ENCODE measurements at places on chromosomes 3 and 15.
A peak's percentile ranks its signal among the peaks of the same experiment; 100 is the strongest.

DNA sequence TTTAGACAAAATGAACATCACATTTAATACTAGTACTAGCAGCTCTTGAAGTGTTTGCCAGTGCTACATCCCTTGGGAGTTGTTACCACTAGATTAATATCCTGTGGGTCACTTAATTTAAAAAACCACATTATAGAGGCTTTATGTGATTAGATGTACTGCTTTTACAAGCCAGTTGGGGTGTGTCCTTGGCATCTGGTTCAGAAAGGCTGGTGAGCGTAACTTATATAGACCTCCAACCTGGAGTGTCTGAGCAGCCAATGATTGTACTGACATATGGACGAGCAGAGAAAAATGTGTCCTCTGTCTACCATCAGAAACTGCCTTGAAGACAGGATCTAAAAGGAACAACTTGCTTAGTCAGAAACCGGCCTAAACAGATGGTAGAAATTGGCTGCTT, 306.2 kb upstream of the ATP11B start:
- DNase-seq: no peak

- peak; percentile 14 for DNase-seq
Observed at GRCh38 chr15:90530250-90531051, 728 bp downstream of the CRTC3 start.

GRCh38 chr15:63041974-63042876, at the start of gene TPM1:
Gene TPM1 (plus strand): TSS chr15:63042747. CDS start chr15:63042830, 83 bp downstream.
- DNase-seq: no peak

DNA sequence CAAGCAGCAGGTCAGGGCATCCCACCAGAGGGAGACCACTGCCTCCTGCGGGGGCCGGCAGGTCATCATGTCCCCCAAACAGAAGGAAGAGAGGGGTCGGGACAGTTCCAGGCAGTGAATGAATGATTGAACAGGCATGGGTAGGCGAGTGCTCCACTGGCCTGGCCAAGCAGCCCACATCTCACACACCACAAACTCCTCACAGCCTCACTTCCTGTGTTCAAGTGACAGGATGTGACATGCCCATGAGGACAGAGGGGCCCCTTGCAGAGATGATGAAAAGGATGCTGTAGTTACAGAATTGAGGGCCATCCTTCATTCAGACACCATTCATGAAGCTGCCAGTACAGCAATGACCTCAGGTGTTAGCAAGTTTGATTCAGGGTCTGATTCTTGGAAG, 3.7 kb downstream of the IQSEC1 start:
- DNase-seq: peak; percentile 34

DNA sequence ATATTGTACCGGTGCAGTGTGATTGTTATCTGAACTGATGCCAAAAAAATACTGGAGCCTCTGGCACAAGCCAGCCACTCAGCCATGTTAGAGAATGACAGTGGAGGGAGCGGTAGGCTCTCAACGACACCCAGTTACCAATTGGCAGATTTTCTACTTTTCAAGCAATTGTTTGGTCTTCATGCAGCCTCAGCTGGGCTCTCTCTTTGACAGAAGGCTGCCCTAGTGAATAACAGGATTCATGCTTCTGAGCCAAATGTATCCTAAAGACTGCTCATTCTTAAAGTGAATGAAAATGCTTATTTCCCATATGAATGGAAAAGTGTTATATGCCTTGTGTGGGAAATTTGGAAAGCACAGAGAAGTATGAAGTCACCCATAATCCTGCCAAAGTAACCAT, 261.2 kb upstream of the TRIM42 start:
- DNase-seq: no peak

- DNase-seq: no peak
Observed at GRCh38 chr3:76990606-76991005, 49.3 kb upstream of the ROBO2 start.

- no peak for DNase-seq
Observed at GRCh38 chr3:102129760-102130608, 280.7 kb downstream of the NFKBIZ start.

GRCh38 chr3:59257506-59257905, 207.7 kb upstream of the CFAP20DC start:
- no peak for DNase-seq

DNA sequence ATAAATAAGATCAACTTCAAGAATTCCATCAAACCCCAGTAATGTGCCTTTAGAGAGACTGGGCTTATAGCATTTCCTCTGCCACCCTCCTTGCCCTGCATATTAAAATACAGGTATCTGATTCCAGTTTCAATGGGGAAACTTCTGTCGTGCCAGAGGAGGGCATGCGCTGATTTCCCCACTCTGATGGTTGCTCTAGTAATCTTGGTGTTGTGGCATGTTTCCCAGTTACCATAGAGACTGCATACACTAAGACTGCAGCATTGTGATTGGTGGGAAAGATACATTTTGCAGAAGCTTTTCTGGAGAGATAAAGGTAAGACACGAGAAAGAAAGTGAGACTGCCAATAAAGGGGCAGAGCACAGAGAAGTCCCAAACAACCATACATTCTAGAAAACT, 225.6 kb downstream of the TIGIT start:
- DNase-seq: no peak

GRCh38 chr3:55484191-55484689, 2.9 kb downstream of the WNT5A start:
- DNase-seq: no peak

DNA sequence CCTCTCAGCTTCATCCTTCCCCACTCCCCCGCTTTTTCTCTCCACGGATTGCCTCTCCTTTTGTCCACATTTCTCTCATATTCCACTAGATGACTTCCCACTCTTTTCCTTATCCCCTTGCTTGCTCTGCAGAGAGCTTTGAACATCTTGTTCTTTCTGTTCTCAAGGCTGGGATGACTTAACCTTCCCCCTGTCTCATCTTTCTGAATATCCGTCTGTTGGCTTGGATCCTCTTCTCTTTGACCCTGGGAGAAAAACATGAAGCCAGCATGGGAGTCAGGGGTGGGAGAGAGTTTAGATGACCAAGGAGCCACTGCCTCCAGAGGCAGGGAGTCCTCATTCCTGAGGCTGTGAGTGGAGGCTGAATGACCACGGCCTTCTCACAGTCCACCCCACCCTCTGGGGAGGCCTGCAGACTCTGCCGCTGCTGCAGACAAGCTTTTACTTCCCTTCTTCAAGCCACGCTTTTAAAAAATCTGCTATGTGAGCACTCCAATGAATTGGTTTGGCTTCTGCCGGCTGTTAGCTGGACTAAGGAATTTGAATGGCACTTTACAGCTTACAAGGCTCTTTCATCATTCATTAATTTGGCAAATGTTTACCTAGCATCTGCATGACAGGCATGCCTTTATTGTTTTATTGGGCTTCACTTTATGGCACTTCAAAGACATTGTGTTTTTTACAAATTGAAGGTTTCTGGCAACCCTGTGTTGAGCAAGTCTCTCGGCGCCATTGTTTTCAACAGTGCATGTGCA, 111.6 kb upstream of the SLC6A6 start:
- no peak for DNase-seq

- DNase-seq: no peak
Observed at GRCh38 chr3:54800478-54800877, 127.4 kb downstream of the LRTM1 start.

- DNase-seq: no peak
Observed at GRCh38 chr3:151918253-151919029, 45.0 kb downstream of the SUCNR1 start.

DNA sequence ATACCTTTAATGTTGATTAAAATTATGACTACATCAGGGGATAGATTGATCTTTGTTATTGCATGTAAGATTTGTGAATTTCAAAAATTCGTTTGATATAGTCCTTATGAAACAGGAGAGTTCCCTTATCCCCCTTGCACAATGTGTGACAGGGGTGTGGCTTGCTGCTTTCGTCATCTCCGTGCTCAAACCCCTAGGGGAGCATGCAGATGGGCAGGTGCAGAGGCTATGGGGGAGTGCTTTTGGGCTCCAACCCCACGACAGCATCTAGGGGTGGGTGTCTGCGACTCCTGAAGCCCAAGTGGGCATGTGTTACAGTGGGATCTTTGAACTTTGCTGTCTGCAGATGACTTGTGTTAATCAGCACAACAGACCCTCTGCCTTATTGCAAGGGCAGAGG, 360.1 kb upstream of the GOLIM4 start:
- no peak for DNase-seq

GRCh38 chr15:35674873-35675781, 129.2 kb upstream of the DPH6 start:
- no peak for DNase-seq

DNA sequence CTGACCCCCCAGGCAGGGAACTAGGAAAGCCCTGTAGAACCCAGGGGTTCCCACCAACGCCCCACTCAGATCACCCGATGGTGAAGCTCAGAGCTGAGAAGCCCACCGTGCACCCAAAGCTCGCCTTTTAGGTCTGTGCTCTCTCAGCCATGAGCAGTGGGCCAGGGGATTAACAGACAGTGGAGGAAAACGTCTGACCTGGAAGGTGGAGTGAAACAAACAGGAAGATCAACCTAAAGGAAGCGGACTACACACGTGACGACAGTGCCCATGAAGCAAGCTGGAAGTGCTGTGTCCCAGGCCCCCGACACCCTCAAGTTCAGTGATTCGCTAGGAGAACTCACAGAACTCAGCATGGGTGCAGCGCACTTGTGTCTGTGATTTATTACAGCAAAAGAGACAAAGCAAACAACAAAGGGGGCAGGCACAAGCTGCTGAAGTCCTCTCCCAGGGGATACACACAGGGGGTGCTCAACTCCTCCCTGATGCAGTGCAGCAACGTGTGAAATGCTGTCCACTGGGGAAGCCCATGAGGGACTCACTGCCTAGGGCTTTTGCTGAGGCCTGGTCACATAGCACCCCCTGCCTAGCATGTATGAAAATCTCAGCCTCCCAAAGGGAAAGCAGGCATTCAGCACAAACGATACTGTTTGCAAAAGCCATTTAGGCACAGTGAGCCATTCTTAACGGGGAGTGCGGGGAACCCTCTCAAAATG, 43.5 kb downstream of the CFAP92 start:
- no peak for DNase-seq

GRCh38 chr3:183826448-183827250, 1.3 kb upstream of the MAP6D1 start:
- DNase-seq: no peak

GRCh38 chr15:51377038-51377786, 35.8 kb downstream of the GLDN start:
- no peak for DNase-seq

- DNase-seq: no peak
Observed at GRCh38 chr15:98996624-98997023, 11.0 kb downstream of the PGPEP1L start.

- DNase-seq: no peak
Observed at GRCh38 chr3:27720899-27721716, 1.0 kb downstream of the EOMES start.

- DNase-seq: no peak
Observed at GRCh38 chr15:47513471-47513870, 203.8 kb upstream of the SEMA6D start.

DNA sequence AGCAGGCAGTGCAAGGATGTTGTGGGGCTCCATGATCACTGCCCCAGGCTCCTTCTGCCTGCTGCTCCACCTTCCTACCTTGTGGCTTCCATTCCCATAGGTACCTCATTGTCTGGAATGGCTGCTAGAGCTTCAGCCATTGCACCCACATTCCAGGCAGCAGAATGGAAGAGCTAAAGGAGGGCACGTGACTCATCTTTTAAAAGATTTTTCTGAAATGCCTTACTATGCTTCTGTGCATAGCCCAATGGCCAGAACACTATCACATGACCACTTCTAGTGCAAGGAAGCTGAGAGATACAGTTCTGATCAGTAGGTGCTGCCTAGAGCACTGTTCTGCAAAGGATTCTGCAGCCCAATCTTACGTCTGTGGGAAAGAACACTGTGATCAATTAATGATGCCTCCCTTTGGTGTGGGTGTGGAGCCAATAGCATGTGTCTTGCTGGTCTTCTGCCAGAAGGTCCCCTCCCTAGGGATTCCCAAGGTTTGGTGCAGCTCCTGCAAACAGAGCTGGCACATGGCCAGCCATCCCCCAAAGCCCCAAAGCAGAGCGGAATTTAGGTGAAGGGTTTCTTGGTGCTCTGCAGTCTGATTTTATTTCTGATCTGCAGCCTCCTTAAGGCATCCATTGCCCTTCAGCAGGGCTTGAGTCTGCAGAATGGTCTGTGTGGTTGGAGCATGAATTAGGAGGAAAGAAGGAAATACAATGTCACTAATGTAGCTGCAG, 34.4 kb downstream of the SPSB4 start:
- DNase-seq: no peak

DNA sequence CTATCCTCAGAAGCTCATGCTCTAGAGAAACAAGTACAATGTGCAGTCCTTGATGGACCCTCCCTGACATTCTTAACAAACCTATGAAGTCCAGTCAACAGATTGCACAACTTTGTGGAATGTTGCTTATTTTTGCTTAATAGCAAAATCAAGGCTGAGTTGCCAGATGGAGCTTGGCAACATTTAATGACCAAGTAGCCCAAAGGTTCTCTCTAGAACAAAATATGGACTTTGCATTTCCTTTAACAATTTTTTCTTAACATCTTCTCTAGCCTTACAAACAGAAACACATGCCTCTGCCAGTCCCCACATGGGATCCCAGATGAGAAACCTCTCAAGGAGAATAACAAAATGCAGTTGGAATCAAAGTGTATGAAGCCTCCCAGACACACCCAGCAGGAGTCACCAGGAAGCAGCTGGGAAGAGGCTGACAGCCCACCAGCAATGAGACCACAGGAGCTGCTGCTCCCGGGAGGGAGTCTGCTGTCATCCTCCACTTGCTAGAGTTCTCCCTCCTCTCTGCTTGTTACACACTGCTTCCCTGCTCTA, 422.5 kb upstream of the CDIN1 start:
- no peak for DNase-seq

GRCh38 chr3:158273656-158274055, 163.8 kb downstream of the RSRC1 start:
- no peak for DNase-seq

DNA sequence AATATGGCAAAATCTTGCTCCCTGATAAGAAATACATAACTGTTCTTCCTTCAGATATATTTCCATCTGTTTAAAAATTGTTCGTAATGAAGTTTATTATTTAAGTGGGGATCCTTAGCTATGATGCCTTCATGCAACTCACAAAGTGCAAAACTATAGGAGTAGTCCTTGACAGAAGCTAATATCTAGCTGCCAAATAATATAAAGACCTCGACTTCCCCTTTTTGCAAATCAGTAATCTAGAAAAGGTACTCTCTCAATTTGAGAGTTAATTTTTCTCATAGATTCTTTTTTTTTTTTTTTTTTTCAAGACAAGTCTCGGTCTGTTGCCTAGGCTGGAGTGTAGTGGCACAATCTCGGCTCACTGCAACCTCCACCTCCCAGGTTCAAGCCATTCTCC, 23.0 kb downstream of the SLTM start:
- DNase-seq: no peak

GRCh38 chr3:56368846-56369245, 99.4 kb downstream of the ERC2 start:
- DNase-seq: no peak

DNA sequence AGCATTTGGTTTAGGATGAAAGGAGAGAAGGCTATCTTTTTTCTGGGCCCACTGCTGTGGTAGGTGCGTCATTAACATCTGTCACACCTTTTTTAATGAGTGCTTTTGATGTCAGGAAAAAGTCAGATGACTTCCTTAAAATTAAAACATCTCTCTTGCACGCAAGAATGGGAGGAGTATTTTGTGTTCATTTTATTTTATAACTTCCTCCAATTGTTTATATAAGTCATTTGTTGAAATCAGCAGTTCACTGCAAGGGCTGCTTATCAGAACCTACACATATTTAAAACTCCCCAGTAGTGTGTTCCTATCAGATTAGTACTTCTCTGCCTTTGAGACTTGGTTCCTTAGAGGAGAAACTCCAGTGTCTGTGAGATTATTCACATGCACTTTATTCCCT, 143.8 kb downstream of the NEO1 start:
- DNase-seq: no peak
